ENCODE measurements at places on chromosomes 12 and 14. TPM values are rescaled to one million over a fixed set of nuclear protein-coding genes. Genes with fewer than 3 reads are reported as not detected.

The IL22 gene
- polyA plus RNA-seq: not detected

- DNase-seq: no peak
Observed at GRCh38 chr14:85789506-85789905, 259.6 kb downstream of the FLRT2 start.

GRCh38 chr12:113232840-113233585 lies 11.7 kb downstream of the TPCN1 start:
- DNase-seq: no peak

The HRK gene
- 0.57 TPM for polyA plus RNA-seq

GRCh38 chr14:30267141-30267540 lies 291.8 kb upstream of the G2E3 start:
- no peak for DNase-seq

- DNase-seq: no peak
Observed at GRCh38 chr12:78185109-78185508, 354.4 kb downstream of the NAV3 start.

DNA sequence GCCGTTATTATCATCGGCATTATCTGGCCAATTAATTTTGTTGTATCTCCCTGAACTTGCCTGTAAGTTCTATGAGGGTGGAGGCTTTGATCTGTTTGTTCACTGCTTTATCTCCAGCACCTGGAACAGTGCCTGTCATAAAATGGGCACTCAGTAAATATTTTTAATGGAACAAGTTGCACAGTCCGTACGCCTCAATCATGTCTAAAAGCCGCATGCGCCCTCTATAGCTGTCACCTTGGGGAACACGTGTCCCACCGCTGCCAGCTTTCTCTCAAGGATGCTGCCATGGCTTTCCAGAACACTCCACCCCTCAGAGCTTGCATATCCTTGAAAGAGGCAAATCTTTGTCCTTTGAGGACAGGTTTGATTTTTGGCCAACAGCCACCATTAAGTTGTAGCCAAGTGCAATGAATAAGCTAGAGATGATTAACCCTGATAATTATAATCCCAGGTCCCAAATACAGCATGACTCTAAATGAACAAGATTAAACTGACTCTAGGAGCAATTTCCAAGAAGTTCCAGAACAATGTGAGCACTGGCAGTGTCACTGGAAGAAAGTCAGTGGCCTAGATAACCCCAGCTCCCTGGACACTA lies 55.1 kb downstream of the ERH start:
- DNase-seq: no peak

DNA sequence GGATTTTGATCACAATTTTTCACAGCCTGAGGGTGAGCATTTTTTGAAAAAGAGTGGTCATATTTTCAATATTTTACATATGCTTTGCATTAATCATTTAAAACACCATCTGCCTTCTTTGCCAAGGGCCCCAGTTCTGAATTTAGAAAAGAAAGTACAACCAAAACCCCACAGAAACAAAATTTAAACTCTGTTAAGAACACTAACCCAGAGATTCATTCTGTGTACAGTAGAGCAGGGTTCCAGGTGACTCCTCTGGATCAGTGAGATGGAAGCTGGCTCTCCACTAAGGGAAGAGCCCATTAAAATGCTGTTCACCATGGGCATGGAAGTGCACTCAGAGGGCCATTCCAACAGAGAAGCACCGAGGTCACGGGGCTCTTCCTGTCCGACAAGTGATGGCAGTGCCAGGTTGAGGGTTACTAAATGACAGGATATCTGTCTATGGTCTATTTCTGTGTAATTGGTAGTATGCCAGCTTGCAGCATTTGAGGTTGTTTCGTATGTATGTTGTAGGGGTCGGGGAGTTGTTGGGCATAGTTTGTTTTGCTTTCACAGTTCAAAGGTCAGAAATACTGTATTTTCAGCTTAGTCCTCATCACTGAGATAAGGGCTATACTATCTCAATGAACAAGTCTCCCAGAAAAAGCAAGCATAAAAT lies 95.9 kb downstream of the SLC35F4 start:
- DNase-seq: no peak

The CLEC2B gene
- 3.3 TPM for polyA plus RNA-seq

The SSTR1 gene
- polyA plus RNA-seq: 0.45 TPM

The USP15 gene
- polyA plus RNA-seq: 66.1 TPM

The BAG5 gene
- 202 TPM for polyA plus RNA-seq

GRCh38 chr14:31943217-31943799 lies 133.8 kb upstream of the ARHGAP5 start:
- DNase-seq: no peak

DNA sequence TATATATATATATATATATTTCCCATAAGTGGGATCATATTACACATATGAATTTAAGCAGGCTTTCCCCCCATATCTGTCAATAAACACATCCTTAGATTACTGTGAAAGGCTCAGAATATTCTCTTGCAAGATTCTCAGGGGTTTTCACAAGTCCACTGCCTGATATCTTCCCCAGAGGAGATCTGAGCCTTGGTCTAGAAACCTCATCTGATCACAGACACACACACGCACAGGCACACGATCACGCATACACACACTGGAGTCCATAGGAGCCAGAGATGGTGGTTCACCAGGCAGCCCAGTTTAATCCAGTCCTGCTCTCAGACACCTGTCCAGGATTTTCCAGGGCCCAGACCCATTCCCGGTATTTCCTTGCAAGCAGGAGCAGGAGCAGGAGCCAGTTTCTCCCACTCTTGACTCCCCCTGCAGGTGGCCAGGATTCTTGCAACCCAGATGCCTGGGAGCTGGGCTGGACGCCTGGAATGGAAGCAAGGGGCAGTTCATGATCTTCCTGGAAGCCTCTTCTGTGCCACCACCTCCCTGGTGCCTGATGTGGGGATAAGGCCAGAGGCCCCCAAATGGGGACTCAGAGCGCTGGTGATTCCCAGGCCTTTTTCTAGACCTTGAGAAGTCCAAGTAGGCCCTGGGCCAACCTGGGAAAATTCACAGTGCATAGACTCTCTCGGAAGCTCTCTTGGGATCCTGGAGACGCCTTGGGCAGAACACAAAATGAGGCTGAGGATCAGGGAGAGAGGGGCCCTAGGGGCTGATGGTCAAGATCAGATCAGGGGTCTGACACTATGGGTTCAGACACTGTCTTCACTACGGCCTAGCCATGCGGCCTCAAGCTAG lies 16.5 kb upstream of the KRT78 start:
- peak; percentile 77 for DNase-seq

GRCh38 chr12:88267630-88268029 lies 125.5 kb downstream of the TMTC3 start:
- DNase-seq: no peak

GRCh38 chr12:96720363-96720705 lies 186.7 kb upstream of the NEDD1 start:
- DNase-seq: no peak

DNA sequence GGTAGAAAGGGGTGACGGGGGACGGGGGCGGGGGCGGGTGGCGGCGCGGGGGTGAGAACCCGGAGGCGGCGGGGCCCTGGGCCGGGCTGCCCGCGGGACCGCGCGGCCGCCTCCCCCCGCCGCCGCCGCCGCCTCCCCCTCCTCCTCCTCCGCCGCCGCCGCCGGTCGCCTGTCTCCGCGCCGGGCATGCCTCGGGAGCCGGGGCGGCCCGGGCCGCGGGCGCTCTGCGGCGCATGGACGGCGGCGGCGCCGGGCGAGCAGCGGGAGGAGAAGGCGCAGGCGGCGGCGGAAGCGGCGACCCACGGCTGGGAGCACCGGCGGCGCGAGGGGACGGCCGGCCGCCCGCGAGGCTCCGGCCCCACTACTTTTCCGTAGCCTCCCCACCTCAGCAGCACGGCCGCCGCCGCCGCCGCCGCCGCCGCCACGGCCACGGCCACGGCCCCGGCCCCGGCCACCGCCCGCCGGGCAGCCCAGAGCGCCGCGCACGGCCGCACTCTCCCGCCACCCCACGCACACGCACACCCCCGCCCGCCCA lies at the start of gene NPAS3:
TSS of gene NPAS3 (plus strand) at position 161 of the 535 bp plus-strand sequence.
- DNase-seq: no peak

DNA sequence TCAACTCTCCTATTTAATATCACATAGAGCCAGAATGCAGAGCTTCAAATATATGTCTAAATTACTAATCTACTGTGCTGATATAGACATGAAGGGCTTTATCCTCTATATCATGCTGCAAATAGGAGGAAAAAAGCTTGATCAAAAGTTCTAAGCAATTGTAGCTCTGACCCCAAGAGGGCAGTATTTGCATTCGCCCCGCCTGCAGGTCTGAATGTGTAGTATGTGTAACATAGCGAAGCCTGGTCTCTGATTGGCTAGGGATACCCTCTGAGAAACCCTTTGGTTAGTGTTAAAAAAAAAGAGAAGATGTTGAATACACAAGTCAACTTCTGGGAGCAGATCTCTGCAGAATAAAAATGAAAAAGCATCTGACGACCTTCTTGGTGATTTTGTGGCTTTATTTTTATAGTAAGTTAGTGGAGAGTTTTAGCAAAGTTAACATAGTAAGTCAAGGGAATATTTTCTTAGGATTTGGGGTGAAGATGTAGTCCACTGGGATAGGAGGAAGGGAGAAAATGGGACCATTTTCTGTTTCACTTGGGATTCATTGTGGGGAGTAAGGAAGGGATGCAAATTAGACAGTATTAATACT lies 151.6 kb upstream of the OR4E1 start:
- no peak for DNase-seq

DNA sequence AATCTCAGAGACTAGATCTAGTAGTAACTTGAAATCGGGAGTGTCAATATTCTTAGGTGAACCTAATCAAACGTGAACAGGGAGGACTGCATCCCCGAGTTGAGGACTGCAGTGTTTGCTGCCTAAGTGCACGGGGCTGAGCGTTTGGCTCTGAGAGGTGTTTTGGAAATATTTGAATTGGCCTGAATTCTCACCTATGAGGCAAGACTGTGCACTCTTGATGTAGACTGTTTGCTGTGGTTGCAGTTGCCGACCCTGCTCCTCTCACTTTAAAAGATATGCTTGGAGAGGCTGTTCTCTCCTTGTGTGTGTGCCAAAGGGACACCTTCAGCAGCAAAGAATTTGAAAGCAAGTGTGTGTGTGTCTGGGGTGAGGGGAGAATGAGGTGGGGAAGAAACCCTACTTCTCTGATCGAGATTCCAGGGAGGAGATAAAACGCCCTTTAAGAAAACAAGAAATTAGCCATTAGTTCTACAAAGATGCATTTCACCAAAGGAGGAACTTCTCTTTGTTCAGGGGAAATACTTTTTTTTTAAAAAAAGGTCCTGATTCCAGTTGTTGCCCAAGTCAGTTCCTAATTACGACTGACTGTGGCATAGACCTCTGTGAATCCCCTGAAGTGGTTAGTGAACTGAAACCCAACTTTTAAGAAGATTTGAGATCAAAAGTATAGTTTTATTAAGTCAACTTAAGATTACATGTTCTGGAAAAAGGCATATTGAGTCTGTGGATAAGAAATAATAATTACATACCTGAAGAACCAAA lies 106.6 kb downstream of the DYRK2 start:
- no peak for DNase-seq

- no peak for DNase-seq
Observed at GRCh38 chr14:37595809-37596621, 586 bp downstream of the TTC6 start.

DNA sequence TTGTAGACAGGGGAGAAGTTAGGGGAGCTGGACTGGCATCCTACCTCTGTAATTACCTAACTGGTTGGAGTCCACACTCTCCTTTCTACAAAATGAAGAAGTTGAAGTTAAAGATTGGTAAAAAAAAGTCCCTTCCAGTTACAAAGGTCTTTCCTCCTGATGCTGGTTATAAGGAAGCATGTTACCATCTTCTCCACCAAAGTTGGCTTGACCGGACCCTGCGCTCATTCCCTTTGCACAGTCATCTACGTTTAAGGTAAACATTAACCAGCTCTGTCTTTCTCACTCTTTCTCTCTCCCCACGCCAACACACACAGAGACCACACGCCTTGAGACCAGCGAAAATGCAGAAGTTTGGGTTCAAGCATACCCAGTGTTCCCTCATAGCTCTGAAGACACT lies 11.9 kb downstream of the FBLN5 start:
- DNase-seq: no peak

The PAPLN gene
- polyA plus RNA-seq: 12.4 TPM

All from testis (tissue), 5 donors.